CD4-positive, alpha-beta T cell treated with Interleukin-4 for 1 hour (primary cell): ENCODE measurements at places on chromosomes 5 and 9.

GRCh38 chr5:57501414-57502201 lies 19.0 kb upstream of the ACTBL2 start:
- DNase-seq = no peak

DNA sequence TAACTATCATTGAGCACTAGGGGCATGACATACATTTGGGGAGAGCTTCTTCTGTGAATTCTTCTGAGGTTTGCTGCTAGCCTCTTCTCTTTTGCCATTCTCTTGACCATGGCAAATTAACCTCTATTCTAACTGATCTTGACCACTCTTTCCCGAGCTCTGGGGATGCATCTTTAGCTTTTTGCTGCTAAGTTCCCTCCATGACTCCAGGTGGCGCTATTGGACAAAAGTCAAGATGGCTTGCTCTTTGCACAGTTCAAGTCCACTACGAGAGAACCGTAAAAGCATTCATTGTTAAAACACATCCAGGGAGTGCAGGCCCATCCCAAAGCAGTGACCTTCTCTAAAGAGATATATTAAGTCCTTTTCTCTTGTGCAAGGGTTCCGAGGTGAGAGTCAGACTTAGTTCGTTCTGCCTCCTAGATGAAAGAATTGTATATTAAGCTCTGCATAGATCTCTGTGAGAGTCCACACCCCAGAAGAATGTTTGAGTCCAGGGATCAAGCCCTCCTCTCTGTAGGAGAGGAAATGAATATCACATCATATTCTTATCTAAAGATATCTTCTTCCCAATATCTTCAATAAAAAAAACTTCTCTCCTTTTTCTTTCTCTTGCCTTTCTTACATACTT lies 1152.9 kb upstream of the CDH6 start:
- DNase-seq = no peak

GRCh38 chr9:75788006-75788634 lies 102.4 kb upstream of the PCSK5 start:
- DNase-seq = no peak

DNA sequence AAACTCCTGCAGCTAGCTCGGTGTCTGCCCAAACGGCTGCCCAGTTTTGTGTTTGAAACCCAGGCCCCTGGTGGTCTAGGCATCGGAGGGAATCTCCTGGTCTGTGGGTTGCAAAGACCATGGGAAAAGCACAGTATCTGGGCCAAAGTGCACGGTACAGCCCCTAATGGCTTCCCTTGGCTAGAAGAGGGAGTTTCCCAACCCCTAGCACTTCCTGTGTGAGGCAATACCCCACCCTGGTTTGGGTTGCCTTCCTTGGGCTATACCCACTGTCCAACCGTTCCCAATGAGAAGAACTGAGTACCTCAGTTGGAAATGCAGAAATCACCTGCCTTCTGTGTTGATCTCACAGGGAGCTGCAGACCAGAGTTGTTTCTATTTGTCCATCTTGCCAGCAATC lies 41.8 kb downstream of the CAVIN4 start:
- DNase-seq = no peak

GRCh38 chr5:68795190-68795589 lies 298.6 kb upstream of the SLC30A5 start:
- no peak for DNase-seq

DNA sequence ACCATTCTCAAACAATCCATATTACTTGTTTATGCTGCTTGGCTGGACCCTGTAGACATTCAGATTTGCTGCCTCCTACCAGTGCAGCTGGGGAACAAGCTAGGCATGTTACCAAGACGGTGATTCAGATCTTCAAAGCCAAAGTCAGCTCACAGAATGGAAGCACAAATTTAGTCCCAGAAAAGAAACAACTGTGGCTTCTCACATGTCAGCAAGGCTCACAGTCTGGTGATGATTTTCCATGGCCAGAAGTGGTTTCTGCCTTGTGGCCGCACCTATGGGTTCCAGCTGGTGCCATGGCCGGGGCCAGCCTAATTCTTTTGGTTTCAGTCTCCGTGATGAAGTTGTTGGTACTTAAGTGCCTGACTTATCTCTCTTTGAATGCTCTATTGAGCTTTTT lies 182.2 kb downstream of the TMC1 start:
- DNase-seq = no peak

GRCh38 chr5:73558950-73559349 lies 6.5 kb downstream of the ANKRA2 start:
- DNase-seq = no peak

GRCh38 chr9:124251605-124252378 lies 6.0 kb upstream of the NEK6 start:
- no peak for DNase-seq

- DNase-seq = no peak
Observed at GRCh38 chr5:76457674-76458485, 54.8 kb downstream of the IQGAP2 start.

- DNase-seq = no peak
Observed at GRCh38 chr5:132267166-132267739, 9.8 kb downstream of the PDLIM4 start.

DNA sequence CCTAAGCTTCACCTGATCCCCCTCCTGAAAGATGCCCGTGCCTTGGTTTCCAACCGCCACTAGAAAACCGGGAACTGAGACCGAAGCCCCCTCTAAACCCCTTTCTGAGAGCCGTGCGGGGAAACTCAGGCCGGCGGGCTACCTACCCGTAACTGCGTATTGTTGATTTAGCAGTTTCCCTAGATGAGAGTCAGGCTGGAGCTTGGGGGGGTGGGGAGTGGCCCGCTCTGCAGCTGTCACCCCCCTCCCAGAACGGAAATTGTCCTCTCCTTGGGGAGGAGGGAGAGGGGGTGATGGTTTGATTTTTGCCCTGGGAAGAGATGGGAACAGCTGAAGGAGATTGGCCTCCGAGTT lies 2.5 kb downstream of the CXXC5 start:
- DNase-seq = no peak

DNA sequence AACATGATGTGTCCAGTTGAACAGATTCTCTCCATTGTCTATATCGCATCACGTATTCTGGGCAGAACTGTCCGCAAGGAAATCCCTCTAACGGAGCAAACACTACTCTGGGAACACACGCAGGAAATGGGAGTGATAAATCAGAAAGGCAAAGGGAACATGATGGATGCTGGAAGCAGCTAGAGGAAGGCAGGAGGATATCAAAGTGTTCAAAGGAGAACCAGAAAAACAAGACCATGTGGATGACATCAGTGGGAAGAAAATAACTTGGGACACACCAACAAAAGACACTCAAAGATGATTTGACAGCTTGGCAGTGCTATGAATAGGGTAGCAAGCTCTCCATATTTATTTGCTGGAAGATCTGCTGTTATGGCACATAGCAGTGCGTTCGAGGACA lies 142.9 kb downstream of the PLK2 start:
- DNase-seq = no peak

- no peak for DNase-seq
Observed at GRCh38 chr9:36796671-36797419, 224.2 kb downstream of the MELK start.

GRCh38 chr9:122446819-122447484 lies 30.8 kb downstream of the OR1J1 start:
- DNase-seq = no peak
